ENCODE measurements at places on chromosomes 7 and 10.

GRCh38 chr10:88952647-88953111, at the start of gene ACTA2:
Gene ACTA2 (minus strand): TSS chr10:88952773. CDS start chr10:88948930, 3,843 bp downstream.
- peaks cover 44% of the 10 kb centered on the region for H3K4me1 ChIP-seq
- peak within 1 kb of the TSS; percentile 39 for H3K4me3 ChIP-seq
- no peak for DNase-seq
- H3K36me3 ChIP-seq = no peaks in the 10 kb centered on the region
- peak within 1 kb of the TSS; percentile 94 for H3K27ac ChIP-seq

DNA sequence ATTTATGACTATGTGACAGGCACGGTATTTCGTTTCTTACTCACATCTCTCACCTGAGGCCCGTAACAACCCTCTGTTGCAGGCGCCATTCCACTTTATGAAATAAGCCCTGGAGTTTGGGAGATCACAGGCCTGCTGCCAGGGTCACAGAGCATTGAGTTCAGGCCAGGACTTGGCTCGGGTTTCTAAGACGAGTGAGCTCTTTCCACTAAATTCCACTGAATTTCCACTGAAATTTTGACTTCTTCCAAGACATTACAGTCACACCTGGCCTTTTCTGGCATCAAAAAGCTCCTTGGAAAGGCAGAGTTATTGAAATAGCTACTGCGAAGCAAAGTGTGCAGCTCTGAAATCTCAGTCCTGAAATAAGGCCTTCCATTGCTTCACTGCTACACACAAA, 282.8 kb upstream of the MGMT start:
- no peak for DNase-seq
- peaks cover 6% of the 10 kb centered on the region for H3K4me1 ChIP-seq
- H3K4me3 ChIP-seq = no peak overlapping the region
- H3K36me3 ChIP-seq = no peaks in the 10 kb centered on the region

DNA sequence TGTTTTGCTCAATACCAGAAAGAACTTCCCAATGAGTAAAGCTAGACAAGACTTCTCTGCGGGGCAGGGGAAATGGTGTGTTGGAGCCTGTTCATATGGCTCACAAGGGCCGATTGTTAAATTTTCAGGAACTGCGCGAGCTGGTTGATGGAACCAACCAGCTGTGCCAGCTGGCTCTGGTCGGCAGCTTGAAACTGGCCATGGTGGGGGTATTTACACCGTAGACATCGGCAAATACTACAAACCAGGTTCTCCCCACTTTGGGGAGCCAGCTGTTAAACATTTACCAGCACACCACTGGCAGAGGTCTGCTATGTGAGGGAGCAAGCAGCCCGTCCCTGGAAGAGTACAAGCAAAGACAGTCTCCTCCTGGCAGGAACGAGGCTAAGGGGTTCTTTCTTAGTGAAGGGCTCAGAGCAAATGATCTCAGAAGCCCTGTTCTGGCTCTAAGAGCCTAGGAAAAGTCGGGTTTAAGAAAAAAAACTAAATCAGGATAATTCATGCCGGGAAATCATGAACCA, 8.8 kb upstream of the ZMIZ1 start:
- no peaks in the 10 kb centered on the region for H3K4me1 ChIP-seq
- no peak overlapping the region for H3K27ac ChIP-seq
- no peak overlapping the region for H3K4me3 ChIP-seq
- no peaks in the 10 kb centered on the region for H3K36me3 ChIP-seq
- no peak for DNase-seq

DNA sequence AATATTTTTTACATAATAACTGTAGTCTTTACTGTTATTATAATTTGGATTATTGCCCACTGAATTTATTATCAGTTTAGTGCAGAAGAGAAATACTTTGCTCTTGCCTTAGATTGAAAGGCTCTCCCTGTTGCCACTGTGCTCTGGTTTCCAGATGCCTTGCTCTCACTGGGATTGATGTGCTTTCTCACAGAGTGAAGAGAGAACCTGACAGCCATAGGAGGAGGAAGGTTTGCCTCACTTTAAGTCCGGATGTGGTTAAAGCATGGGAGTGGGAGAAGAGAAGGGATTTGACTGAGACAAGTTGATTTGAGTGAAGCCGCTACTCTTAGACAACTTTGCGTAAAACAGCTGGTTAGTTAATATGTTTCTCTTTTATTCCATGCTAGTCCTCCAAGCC, 68.2 kb upstream of the RPA3 start:
- no peaks in the 10 kb centered on the region for H3K36me3 ChIP-seq
- no peak for DNase-seq
- H3K27me3 ChIP-seq = no peaks in the 10 kb centered on the region

DNA sequence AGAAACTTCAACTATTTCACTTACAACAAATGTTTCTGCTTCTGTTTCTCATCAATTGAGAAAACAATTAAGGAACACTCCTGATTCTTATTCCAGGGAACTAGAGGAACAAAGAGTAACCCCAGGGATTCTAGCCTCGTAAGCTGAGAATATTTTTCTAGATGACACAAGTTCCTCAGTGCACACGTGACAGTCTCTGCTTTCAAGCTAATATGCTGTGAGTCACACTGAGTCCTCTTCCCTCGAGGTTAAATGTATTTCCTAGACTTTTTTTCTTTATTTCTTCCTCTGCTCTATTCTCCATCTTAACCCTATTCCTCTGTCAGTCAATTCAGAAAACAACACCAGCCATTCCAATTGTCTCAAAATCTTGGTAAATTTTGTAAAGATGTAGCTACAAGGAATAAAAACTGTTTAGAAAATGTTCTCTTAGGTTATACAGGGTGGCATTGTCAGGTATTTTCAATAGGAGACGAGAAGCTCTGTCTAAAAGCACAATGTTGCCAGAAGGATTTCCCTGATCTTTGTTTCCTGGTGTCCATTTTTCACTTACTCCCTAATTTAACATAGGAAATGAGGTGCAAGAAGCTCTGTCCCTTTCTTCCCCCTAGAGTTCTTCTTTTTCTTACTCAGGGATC, 5.8 kb upstream of the C1GALT1 start:
- H3K27me3 ChIP-seq = no peaks in the 10 kb centered on the region
- H3K36me3 ChIP-seq = peaks cover 4% of the 10 kb centered on the region
- no peak overlapping the region for H3K4me3 ChIP-seq
- H3K4me1 ChIP-seq = peaks cover 32% of the 10 kb centered on the region
- DNase-seq = no peak

DNA sequence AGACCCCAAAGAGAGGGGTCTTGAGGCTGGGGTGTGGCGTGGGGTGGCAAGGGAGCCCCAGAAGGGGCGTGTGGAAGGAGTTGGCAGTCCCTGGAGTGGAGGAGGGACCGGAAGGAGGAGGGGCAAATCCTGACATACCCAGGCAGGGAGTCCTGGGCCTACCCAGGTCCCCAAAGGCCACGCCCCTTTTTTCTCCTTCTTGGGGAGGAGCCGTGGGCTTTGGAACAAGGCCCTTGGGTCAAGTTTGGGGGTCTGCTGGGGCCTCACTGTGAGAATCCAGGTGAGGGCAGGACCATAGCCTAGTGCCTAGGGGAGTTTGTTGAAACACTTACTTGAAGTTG, 1.2 kb upstream of the SMARCD3 start:
- H3K27ac ChIP-seq = peak overlapping the region; percentile 98
- no peaks in the 10 kb centered on the region for H3K27me3 ChIP-seq
- DNase-seq = no peak
- no peaks in the 10 kb centered on the region for H3K36me3 ChIP-seq
- peaks cover 75% of the 10 kb centered on the region for H3K4me1 ChIP-seq
- peak overlapping the region; percentile 68 for H3K4me3 ChIP-seq

- H3K27ac ChIP-seq = no peak overlapping the region
- H3K36me3 ChIP-seq = no peaks in the 10 kb centered on the region
- H3K27me3 ChIP-seq = peaks cover 11% of the 10 kb centered on the region
- peaks cover 12% of the 10 kb centered on the region for H3K4me1 ChIP-seq
- DNase-seq = no peak
Observed at GRCh38 chr7:8201846-8202441, 60.0 kb downstream of the ICA1 start.

- peaks cover 6% of the 10 kb centered on the region for H3K4me1 ChIP-seq
- DNase-seq = no peak
- no peaks in the 10 kb centered on the region for H3K27me3 ChIP-seq
- no peak overlapping the region for H3K27ac ChIP-seq
- no peak overlapping the region for H3K4me3 ChIP-seq
Observed at GRCh38 chr7:5491251-5492019, 67.8 kb upstream of the TNRC18 start.

- peaks cover 51% of the 10 kb centered on the region for H3K4me1 ChIP-seq
- peak overlapping the region; percentile 31 for H3K4me3 ChIP-seq
- H3K27me3 ChIP-seq = no peaks in the 10 kb centered on the region
- no peaks in the 10 kb centered on the region for H3K36me3 ChIP-seq
Observed at GRCh38 chr10:71528371-71529206, 131.9 kb downstream of the CDH23 start.
